ENCODE measurements at places on chromosomes 5 and 9.

DNA sequence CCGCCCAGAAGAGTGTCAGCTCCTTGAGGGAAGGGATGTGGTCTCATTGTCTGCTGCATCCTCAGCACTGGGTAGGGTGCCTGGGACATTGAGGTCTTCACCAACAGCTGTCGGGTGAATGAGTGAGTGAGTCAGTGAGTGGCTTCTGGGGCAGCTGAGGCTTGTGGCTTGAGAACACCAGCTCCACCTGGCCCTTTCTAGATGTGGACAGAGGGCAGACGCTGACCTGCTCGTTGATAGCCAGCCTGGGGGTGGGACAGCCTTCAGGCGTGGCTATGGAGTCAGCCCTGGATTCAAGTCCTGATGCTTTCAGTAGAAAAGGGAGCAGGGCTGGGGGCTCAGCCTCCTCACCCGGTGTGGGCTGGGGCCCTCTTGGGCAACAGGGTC lies 215.1 kb downstream of the C9orf50 start:
- DNase-seq, result no peak

GRCh38 chr9:77882294-77882693 lies 149.3 kb downstream of the GNAQ start:
- DNase-seq, result no peak

- DNase-seq, result peak; percentile 34
Measured at GRCh38 chr9:90915693-90916092, 114.1 kb downstream of the SYK start.

DNA sequence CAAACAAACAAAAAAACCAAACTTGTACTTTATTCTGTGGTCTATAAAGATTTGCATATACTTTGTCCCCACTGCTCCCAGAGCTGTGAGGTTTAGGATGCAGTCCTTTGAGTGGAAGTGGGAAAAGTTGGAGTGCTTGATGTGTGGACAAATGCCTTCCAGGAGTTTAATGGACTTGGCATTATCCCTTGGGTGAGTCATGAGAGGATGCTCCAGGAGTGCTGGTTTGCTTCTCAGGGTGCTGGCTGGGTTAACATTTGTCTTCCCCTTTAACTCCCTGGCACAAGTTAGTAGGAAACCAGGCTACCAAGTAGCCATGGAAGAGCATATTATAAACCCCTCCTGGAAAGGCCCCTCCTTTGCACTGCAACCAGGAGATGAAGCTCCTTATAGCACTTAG lies 417.4 kb upstream of the RIOK2 start:
- DNase-seq, result peak; percentile 1

- DNase-seq, result no peak
Measured at GRCh38 chr5:148514344-148514743, 130.6 kb downstream of the FBXO38 start.

DNA sequence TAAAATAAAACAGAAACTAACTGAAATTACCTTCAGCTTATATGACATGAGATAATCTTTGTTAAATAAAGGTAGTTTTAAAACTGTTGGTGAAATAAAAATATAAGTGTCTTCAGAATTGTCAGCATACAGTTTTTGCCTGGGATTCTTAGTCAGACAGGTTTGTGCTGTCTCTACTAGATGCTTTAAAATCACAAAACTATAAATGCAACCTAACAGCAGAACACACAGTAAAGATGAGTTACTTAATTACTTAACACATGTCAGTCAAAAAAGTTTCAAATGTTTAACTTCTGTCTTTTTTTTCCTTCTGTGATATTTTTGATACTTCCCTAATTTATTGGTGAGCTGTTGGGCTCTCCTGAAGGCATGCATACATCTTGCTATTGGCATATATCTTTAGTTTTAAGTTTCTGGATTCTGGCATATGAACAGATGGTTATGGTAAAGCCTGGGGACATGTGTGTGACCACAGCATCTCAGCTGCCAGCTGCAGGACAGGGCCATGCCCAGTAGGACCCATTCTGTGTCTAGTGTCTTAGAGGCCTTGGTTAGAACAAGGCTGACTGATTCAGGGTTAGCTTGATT lies 231.1 kb upstream of the NUDT12 start:
- no peak for DNase-seq

- DNase-seq, result no peak
Measured at GRCh38 chr5:33713136-33713765, 178.5 kb downstream of the ADAMTS12 start.

- DNase-seq, result peak; percentile 12
Measured at GRCh38 chr9:77514886-77515711, 133.0 kb downstream of the GNA14 start.

DNA sequence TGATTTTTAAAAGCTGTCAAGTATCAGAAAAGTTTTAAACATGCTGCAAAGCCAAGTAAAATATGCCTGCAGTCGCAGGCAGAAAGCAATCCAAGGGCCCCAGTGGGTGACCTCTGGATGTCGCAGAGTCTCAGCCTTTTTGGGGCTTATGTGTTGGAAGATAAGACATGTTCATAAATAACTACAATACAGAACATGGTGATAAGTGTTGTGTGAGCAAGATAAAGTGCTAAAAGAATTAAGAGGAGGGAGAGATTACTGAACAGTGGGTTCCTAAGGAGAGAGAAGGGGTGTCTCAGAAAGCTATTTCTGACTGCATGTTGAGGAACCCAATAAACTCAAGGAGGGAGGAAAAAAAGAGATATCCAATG lies 78.9 kb upstream of the ADRB2 start:
- no peak for DNase-seq

GRCh38 chr9:133513214-133514100 lies 11.3 kb downstream of the MYMK start:
- no peak for DNase-seq

DNA sequence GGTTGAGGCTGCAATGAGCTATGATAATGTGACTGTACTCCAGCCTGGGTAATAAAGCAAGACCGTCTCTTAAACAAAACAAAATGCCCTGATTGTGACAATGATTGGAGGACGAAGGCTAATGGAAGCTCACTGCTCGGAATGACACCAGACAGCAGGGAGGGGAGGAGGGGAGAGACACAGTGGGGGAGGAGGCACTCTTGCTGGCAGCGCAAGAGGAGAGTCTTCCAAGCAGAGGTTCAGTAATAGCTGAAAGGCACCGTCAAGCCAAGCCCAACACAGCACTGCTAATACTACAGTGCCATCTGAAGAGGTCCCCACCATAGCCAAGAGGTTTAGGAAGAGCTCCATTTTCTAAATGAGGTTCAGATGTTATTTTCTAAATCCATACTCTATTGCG lies 102.3 kb downstream of the GLDC start:
- no peak for DNase-seq

- no peak for DNase-seq
Measured at GRCh38 chr5:150642991-150643710, 2.7 kb downstream of the SYNPO start.

DNA sequence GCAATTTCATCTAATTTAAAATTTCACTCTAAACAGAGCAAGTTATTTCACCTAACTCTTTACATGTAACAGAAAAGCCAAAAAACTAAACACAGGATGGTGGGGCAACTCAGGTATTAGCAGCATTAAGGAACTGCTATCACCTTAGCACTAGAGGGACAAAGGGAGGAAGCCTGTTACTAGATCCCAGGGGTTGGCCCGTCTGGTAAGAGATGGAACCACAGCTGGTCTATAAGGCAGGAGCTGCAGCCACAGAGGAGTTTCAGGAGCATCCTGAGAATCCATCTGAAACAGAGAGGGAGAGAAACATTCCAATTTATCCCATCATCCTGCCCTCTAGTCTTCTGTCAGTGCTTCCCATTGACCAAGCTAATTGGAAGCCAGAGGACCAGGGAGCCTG lies 300.3 kb downstream of the MRPS30 start:
- no peak for DNase-seq

- DNase-seq, result peak; percentile 91
Measured at GRCh38 chr5:143361438-143361837, 42.0 kb downstream of the NR3C1 start.

- DNase-seq, result peak; percentile 35
Measured at GRCh38 chr5:82100303-82101077, 128.7 kb downstream of the ATG10 start.

DNA sequence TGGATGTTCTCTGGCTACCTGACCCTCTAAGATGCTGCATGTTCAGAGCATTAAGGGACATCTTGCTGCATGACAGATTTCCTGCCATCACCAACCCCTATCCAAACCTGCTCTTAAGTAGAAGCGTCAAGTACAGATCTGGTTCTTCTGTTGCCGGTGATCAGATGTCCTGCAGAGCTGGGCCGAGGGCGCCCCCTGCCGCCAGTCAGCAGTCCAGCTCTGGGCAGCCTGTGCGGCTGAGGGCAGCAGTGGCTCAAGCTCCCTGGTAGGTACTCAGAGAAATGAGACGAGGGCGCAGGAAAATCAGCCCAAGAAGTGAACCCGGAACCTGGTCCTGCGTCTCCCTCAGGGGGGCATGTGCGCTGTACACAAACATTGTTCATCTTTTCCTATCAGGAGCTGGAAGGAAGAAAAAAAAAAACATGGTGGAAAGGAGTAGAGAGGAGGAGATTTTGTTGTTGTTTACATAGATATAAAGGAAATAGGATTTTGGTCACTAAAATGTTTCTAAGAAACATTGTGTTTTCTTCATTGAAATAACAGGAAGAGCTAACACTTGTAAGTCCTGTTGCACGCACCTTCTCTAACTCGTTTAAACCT lies 95.8 kb downstream of the CFAP90 start:
- peak; percentile 1 for DNase-seq

DNA sequence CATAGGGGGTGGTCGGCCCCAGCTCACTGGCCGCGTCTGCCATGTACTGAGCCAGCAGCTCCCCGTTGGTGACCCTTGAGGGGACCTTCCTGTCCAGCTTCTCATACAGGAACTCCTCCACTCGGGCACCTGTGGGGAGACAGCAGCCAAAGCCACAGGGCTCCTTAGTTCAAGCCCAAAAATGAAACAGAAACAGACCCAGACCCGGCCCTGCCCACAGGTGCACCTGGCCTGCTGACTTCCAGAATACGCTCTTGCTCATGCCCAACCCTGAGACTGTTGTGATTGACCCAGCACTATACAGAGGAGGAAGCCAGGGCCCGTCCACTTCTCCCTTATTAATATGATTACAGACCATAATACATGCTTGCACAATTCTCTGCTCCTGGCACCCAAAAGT lies 7.0 kb downstream of the SH3GLB2 start:
- DNase-seq, result no peak

- peak; percentile 71 for DNase-seq
Measured at GRCh38 chr5:42887575-42887974, 75.9 kb upstream of the SELENOP start.

- DNase-seq, result no peak
Measured at GRCh38 chr9:14485366-14485765, 171.4 kb upstream of the NFIB start.

- DNase-seq, result no peak
Measured at GRCh38 chr5:151024440-151025249, 4.3 kb downstream of the GPX3 start.

GRCh38 chr9:77987880-77988525 lies 43.6 kb downstream of the GNAQ start:
- no peak for DNase-seq

GRCh38 chr5:119527351-119527750 lies 75.1 kb downstream of the HSD17B4 start:
- peak; percentile 29 for DNase-seq

GRCh38 chr5:132751971-132752580 lies 4.8 kb downstream of the CCNI2 start:
- no peak for DNase-seq

All from amniotic epithelial cell (primary cell).